SK-N-SH (cell line): ENCODE measurements at places on chromosomes 3 and 15. TPM values are rescaled to one million over a fixed set of nuclear protein-coding genes. Genes with fewer than 3 reads are reported as not detected.

DNA sequence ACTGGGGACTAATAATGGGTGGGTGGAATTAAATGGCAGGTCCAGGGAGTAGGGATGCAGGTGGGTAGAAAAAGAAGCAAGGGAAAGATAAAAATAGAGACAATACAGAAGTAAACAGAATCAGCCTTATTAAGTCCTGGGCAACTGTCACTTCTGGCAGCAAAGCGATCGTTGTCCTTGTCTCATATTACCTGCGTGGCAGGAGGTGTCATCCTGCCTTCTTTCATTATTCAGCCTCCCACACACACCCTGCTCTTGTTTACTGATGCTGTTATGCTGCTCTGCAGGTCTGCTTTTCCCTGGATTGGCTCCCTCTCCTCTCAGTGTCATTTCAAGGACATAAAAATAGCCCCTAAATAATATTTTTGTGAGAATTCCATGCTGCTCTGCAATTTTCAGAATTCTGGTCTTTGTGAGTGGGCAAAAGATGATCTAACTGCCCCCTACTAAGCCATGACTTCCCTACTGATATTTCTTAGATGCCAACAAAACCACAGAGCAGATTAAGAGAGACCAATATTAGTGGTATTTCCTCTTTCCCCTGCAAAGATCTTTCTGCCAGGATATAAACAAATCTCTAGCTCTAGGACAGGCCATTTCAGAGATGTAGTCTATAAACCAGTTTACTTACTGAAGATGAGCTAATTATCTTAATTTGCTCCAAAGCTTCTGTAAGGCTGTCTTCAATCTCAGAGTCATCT lies 8.5 kb downstream of the VEPH1 start:
- H3K36me3 ChIP-seq: no peaks in the 10 kb centered on the region
- peak overlapping the region; percentile 22; the same call in 1 of the 2 replicates for H3K27ac ChIP-seq
- no peak overlapping the region for H3K4me3 ChIP-seq

DNA sequence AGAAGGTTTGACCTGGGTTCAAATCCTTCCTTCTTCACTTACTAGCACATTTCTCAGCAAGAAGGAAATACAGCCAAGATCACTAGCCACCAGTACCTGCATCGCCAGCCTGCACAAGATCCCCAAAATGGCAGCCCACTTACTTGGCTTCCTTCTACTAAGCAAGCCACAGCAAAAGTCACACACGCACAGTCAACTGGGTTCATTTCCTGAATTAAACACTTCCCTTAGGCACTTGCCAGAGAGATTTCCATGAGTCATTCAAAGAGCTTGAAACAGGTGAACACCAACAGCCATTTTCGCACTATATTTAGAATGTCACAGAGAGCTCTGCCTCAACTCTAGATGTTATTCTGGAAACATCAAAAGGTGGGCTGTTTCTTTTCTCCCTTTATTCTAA lies 42.6 kb downstream of the MGLL start:
- no peak for DNase-seq
- H3K27me3 ChIP-seq: no peaks in the 10 kb centered on the region
- H3K36me3 ChIP-seq: no peaks in the 10 kb centered on the region
- peaks cover 49% of the 10 kb centered on the region for H3K4me1 ChIP-seq

GRCh38 chr15:89075101-89075640 lies 13.1 kb upstream of the ABHD2 start:
- H3K36me3 ChIP-seq: no peaks in the 10 kb centered on the region
- H3K4me1 ChIP-seq: no peaks in the 10 kb centered on the region
- H3K27ac ChIP-seq: no peak overlapping the region
- H3K4me3 ChIP-seq: no peak overlapping the region
- DNase-seq: no peak
- H3K27me3 ChIP-seq: no peaks in the 10 kb centered on the region

CKMT1B gene
- 1.8 and 3.1 TPM in 2 replicates for polyA plus RNA-seq

DNA sequence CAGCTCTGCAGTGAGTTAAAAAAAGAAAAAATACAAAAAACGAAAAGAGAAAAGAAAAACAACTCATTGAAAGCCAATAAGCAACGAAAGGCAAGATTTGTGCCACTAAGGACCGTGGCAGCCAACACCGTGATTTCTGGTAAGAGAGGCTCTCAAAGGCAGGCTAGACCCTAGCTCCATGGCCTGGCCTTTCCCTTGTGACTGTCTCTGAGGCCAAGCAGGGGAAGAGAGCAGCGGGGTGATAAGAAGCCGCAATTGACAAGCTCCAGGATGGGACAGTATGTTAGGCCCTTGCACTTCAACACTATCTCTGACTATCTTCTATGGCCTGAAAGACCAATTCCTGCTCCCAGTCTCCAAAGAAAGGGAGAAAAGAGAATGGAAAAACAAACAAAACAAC lies 12.4 kb downstream of the APOD start:
- no peak for DNase-seq
- no peaks in the 10 kb centered on the region for H3K4me1 ChIP-seq
- H3K36me3 ChIP-seq: no peaks in the 10 kb centered on the region

GRCh38 chr3:141881702-141882101 lies 5.3 kb downstream of the ATP1B3 start:
- no peak for DNase-seq
- H3K27me3 ChIP-seq: no peaks in the 10 kb centered on the region
- H3K36me3 ChIP-seq: no peaks in the 10 kb centered on the region
- no peak overlapping the region for H3K27ac ChIP-seq
- no peaks in the 10 kb centered on the region; the same call in 1 of the 2 replicates for H3K4me1 ChIP-seq

DNA sequence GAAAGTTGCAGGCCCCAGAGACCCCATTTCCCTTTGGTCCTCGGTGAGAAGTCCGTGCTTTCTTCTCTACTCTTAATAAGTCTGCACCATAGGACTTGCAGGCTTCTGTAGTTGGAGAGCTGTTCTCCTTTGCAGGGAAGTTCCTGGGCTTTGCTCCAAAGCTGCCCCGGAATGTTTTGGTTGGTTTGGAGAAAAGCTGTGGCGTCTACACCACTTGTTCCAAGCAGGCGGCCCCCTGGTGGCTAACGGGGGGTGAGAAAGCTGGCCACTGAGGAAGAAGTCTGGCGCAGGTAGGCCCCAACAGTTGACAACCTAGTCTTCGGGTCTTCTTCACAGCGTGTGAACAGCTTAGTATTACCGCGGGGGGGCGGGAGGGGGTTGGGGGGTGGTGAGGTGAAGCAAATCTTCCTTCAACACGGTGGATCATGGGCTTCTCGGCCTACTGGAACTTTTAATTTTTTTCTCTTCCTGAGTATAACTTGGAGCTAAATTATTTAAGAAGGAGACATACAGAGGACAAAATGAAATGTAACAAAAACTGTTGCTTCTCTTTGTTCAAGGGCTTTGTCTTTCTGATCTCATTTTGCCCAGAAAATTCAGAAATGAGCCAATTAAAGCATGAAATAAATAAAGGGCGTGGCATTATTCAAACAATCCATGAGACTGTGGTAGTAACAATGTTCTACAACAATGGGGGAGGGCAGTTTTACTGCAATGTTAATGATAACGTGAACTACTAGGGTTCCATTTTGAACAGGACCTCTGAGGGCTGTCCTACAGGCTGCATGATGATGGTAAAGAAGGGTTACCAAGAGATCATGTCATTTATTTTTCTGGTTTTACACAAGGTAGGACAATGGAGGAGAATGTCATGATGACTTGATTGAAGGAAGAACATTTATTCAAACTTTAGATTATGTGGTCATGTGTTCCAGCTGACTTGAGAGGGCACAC lies 2.2 kb upstream of the THRB start:
- H3K4me1 ChIP-seq: peaks cover 11% of the 10 kb centered on the region; the same call in 1 of the 2 replicates
- H3K4me3 ChIP-seq: no peak overlapping the region
- DNase-seq: peak; percentile 63

ARPIN gene
- 13.0 and 13.5 TPM in 2 replicates for polyA plus RNA-seq

GRCh38 chr3:20334842-20335241 lies 148.8 kb upstream of the SGO1 start:
- no peak for DNase-seq
- H3K27me3 ChIP-seq: no peaks in the 10 kb centered on the region
- H3K36me3 ChIP-seq: no peaks in the 10 kb centered on the region
- no peak overlapping the region for H3K4me3 ChIP-seq
- no peak overlapping the region for H3K27ac ChIP-seq

DNA sequence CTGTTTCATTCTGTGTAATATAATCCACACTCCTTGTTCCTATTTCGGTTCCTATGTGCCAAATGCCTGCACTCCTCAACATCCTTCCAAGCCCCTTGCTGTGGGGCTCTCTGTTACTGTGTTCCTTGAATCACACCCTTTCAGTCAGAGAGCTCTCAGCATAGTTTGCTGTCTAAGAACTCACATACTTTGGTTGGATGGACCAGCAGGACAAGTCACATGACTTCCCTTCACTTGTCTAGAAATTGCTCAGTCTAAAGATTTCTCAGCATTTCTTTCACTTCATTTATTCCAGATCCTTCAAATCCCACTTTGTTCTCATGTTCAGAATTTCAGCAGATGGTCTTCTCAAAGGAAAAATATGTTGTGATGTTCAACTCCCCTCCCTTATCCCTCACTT lies 203.5 kb upstream of the PFN2 start:
- H3K27me3 ChIP-seq: no peaks in the 10 kb centered on the region

DNA sequence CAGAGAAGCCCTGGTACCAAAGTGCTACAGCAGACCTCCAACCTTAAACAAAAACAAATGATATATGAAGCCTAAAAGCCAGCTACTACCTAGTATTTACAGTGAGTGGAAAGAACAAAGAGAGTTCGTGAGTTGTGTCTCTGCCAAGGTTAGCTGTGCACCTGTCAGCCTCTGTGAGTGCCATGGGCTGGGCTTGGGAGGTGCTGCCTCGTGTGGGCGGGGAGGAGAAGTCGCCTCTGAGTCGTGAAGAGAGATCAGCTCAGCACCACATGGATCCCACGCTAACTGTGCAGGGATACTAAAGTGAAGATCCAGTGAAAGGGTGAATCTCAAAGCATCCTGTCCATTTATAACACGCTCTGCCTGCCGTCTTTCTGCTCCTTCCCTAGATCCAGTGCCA lies 101.9 kb downstream of the CHDH start:
- no peaks in the 10 kb centered on the region for H3K36me3 ChIP-seq
- no peaks in the 10 kb centered on the region for H3K4me1 ChIP-seq
- DNase-seq: peak; percentile 34
- no peak overlapping the region for H3K27ac ChIP-seq
- H3K4me3 ChIP-seq: no peak overlapping the region
- no peaks in the 10 kb centered on the region for H3K27me3 ChIP-seq

GRCh38 chr3:5651351-5651750 lies 463.8 kb downstream of the EDEM1 start:
- H3K27ac ChIP-seq: no peak overlapping the region
- H3K27me3 ChIP-seq: no peaks in the 10 kb centered on the region
- no peak overlapping the region for H3K4me3 ChIP-seq
- H3K36me3 ChIP-seq: no peaks in the 10 kb centered on the region

NANOGP8 gene
- not detected in 2 replicates for polyA plus RNA-seq

RHCG gene
- polyA plus RNA-seq: not detected in 2 replicates

DNA sequence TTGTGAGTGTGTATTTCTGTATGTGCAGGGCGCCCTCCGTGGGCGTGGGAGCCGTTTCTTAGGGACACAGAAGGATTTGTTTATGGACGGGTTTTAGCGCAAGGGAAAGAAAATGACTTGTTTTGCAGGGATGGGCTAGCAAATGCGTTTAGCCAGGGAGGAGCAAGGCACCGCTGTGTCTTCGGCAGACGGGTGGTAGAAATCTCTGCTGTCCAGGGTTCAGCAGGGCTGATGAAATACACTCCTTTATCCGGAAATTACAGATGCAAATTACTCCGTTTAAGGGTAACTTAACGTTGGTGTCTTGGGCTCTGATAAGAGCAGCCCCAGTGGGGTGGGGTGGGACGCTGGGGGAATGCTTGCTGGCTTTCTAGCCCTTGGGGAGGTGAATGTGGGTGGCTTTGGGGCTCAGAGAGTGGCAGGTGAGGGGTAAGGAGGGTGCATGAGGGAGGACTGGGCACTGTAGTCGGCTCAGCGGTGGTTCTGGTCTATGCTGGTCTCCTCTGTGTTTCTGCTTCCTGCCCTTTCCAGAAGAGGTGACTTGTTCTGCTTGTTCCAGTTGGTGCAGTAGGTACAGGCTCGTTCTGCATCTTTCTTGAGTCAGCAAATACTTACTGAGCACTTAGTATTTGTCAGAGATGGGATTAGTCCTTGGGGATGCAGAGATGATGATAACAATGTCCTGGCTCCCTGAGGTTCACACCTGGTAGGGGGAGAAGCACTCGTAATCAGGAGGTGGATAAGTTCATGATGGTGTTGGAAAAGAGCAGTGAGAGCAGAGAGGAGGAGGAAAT lies 954 bp downstream of the SV2B start:
- peaks cover 41% of the 10 kb centered on the region for H3K27me3 ChIP-seq
- H3K36me3 ChIP-seq: no peaks in the 10 kb centered on the region
- H3K27ac ChIP-seq: no peak overlapping the region
- peak; percentile 37 for DNase-seq

DNA sequence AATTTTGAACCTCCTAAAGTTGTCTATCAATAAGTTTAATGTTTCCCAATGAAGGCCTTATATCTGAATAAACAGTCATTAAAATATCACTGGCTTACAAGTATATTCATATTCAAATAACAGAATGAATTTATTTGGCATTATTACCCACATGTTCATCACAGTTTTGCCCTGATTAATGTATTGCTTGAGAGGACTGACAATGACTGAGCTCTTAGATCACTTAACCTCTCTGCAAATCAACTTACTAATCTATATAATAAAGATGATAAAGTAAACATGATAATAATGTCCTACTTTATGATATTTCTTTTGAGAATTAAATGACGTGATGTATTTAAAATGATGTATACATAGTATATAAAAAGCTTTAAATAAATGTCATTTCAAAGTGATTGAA lies 532.0 kb upstream of the GBE1 start:
- no peak for DNase-seq
- no peaks in the 10 kb centered on the region for H3K27me3 ChIP-seq
- H3K4me3 ChIP-seq: no peak overlapping the region
- no peaks in the 10 kb centered on the region for H3K4me1 ChIP-seq
- no peak overlapping the region for H3K27ac ChIP-seq
- no peaks in the 10 kb centered on the region for H3K36me3 ChIP-seq

PCBP4 gene
- 97.4 and 118 TPM in 2 replicates for polyA plus RNA-seq

DNA sequence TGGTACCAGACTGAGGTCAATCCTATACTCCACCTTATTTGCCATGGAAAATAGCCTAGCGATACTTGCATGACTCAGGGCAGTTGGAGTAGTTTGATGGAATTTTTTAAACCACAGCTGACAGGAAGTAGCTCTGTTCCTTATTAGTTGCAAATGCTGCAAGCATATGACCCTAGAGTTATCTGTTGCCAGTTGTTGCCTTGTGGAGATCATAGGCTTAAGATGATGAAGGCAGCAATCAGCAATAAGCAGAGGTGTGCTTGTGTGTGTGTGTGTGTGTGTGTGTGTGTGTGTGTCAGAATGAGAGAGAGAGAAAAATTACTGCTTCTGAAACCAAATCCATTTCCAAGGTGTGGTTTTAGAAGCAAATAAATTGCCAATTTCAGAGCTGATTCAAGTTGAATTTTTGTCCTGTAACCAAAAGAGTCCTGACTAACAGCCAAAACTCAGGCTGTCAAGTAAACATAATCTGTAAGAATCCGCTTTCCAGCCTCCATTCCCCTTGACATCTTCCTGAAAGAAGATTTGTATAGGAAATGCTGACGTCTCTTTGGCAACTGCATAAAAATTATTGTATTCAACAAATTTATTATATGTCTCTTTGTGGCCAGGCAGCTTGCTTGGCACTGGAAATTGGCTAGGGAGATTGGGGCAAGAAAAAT lies 141.2 kb downstream of the SERPINI1 start:
- no peak overlapping the region for H3K4me3 ChIP-seq
- no peaks in the 10 kb centered on the region for H3K36me3 ChIP-seq
- no peak for DNase-seq
- H3K4me1 ChIP-seq: no peaks in the 10 kb centered on the region
- no peak overlapping the region for H3K27ac ChIP-seq

IL12A gene
- 0.97 and 1.9 TPM in 2 replicates for polyA plus RNA-seq

- peak overlapping the region; percentile 78 for H3K4me3 ChIP-seq
- peak overlapping the region; percentile 98 for H3K27ac ChIP-seq
- H3K36me3 ChIP-seq: peaks cover 4% of the 10 kb centered on the region
- no peaks in the 10 kb centered on the region for H3K4me1 ChIP-seq
Observed at GRCh38 chr3:49007771-49008528, 759 bp downstream of the WDR6 start.

TRPC1 gene
- 9.6 and 13.4 TPM in 2 replicates for polyA plus RNA-seq
